ENCODE measurements at places on chromosomes 4 and X.

DNA sequence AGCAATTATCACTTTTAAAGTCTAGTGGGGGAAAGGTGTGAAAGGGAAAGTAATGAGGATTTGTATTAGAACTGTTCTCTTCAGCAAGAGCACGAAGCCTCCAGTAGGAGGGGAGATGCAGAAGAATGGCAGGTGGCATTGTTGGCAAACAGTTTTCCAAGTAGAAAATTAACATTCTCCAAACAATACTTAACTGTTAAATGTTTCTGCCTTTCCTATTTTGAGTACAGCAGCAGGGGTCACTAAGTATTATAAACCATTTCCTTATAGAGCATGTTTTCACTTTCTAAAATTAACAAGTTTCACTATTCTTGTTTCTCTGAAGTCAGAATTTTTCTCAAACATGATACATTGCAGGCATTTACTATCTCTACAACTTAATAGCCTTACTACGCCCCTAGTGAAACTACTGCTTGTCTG, 58.7 kb downstream of the LEF1 start:
- no peak for DNase-seq

DNA sequence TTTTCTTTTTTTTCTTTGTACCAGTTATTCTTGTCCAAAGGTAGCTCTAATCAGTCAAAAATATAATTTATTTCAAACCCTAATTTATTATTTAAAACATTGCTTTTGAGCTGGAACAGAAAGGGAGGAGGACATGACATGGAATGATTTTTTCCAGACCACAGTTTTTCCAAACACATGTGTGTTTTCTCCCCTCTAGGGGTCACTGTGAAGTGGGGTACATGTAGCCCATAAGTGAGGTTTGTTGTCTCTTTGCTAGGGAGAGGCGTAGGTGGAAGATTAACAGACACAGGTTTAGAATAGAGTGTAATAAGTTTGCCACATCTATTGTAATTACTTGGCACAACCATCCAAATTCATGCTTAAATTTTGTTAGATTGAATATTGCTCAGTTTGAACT, 83.0 kb downstream of the TNIP2 start:
- no peak for DNase-seq

DNA sequence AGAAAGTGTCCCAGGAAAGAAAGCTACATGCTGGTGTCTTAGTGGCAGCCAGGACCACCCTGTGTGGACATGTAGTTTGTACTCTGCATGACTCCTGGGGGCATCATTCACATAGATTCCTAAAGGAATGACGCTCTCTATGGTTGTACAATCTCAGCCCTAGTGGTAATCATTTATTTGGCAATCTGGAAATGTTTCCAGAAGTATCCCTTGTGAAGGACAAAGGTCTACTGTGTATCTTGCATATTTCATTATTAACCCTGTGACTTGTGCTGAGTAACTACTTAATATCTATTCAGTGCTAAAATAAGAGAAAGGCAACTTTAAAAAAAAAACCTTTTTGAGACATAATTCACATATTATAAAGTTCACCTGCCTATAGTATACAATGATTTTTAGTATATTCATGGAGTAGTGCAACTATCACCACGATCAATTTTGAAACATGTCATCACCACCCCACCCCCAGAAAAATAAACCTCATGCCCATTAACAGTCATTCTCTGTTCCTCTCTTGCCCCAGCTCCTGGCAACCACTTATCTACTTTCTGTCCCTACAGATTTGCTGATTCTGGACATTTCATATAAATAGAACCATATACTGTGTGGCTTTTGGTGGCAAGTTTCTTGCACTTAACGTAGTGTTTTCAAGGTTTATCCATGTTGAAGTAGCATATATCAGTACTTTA, 51.7 kb downstream of the SHROOM3 start:
- DNase-seq, result no peak

DNA sequence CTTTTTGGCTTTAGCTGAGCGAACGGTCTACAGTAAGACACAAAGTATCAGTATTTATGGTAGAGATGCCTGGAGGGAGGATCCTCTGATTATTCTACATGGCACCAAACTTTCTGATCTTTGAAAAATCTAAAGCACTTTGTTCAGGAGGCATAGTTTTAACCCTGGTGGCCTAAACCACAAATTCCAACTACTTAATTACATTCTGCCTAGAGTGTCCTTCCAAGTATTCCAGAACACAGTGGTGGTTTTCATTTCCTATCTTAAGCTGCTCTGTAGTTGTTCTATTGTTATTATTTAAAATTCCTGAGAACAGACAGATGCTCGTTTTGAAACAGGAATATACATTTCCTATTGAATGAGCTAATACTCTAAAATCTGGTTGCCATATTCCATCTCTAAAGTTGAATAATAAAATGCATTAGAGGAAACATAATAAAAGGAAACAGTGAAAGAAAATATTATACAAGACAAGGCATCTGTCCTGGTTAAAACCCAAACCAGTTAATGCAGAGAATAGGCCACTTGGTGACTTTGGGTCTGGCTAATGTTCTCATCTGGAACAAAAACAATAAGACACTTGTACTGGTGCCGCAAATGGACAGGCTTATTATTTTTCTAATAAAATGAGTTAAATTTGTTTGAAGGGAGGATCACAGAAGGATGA, 657.4 kb downstream of the SPRY1 start:
- no peak for DNase-seq

GRCh38 chr4:89136525-89136924, 25.2 kb downstream of the TIGD2 start:
- DNase-seq, result no peak

- DNase-seq, result no peak
These were observed 36.1 kb upstream of the REPS2 start for GRCh38 chrX:16910376-16910775.
